ENCODE measurements at places on chromosomes 1 and 21. TPM values are rescaled to one million over a fixed set of nuclear protein-coding genes. Genes with fewer than 3 reads are reported as not detected.

DNA sequence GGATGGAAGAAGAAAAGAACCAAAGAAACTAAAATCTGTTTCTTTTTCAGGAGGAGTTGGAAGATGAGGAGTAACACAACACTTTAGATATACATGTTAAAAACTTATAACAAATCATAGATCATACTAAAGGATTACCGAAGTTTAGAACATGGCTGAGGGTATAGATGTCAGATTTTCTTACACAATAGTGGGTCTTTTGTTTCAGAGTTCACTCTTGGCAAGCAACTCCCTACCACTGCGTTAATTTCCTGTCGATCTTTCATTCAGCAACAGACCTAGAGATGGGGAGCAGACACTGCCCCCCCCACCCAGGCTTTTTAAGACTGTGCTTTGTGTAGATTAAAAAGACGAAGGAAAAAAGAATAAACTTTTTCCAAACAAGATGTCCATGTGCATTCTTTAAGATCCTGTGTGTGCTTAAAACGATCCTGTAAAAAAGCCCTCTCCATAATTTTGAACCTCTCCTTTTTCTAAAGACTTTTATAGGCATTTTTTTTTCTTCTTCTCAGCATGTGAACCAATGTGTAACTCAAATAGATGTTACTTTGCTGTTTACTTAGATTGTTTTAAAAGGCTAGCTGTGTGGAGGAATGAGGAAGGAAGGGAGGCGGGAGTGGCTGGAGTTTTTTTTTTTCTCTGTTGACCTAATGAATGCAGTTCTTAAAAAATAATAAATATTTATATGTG is 50.4 kb downstream of the NFIA start:
- DNase-seq, result no peak

DNA sequence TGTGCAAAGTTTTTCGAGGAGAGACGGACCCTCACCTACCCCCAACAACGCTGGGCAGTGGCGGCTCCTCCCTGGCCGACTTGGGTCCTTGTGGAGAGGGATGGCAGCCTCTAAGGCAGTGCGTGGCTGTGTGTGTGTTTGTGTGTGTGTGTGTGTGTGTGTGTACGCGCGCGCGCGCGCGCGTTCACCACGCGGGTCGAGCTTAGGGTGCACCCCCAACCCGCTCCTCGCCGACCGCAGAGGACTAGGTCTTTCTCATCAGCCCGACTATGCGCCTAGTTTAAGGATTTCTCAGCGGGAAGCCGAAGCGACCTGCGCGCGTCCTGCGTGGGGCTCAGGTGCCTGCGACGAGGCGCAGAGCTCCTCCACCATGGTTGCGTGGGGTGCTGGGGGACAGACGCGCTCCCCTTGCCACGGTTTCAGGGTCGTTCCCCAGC is 940 bp downstream of the SOX13 start:
- DNase-seq, result peak; percentile 38

Gene EDARADD
- 0.32 TPM for total RNA-seq

- DNase-seq, result peak; percentile 36
Measured at GRCh38 chr1:47232187-47232874, at the start of gene TAL1. TAL1 (minus strand) TSS chr1:47232225; CDS start chr1:47225888, 6,337 bp downstream.

DNA sequence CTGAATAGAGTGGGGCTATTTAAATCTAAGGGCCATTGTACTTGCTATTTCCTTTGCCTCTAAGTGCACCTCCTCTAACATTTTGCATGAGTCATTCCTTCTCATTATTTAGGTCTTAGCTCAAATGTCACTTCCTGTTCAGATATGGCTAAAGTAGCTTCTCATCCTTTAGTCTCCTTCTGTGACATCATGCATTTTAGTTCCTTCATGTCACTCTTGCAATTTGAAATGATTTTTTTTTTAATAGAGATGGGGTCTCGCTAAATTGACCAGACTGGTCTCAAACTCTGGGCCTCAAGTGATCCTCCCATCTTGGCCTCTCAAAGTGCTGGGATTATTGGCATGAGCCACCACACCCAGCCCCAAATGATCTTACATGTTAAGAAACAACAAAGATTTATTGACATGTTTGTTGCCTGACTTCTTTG is 6.6 kb downstream of the TBX19 start:
- no peak for DNase-seq

- DNase-seq, result peak; percentile 28
Measured at GRCh38 chr1:107000902-107001301, 55.6 kb upstream of the PRMT6 start.
